A549 treated with ZK216348 at 1 μM for 4 hours (cell line): ENCODE measurements at places on chromosomes 5 and 9. TPM values are rescaled to one million over a fixed set of nuclear protein-coding genes. Genes with fewer than 3 reads are reported as not detected.

The GALNT12 gene
- 3.4 to 5.2 TPM (median 4.0 TPM) in 5 replicates for total RNA-seq

The SLC23A1 gene
- total RNA-seq, result 0.91 to 1.4 TPM (median 1.1 TPM) in 5 replicates

The HACD4 gene
- 0.69 to 1.1 TPM (median 1.0 TPM) in 5 replicates for total RNA-seq

The TAS2R1 gene
- total RNA-seq, result not detected in 5 replicates

The PCDHB10 gene
- total RNA-seq, result not detected in 5 replicates

The FAM78A gene
- total RNA-seq, result 0.13 to 0.48 TPM (median 0.42 TPM) in 5 replicates
